ENCODE measurements at places on chromosomes 5 and 9. TPM values are rescaled to one million over a fixed set of nuclear protein-coding genes. Genes with fewer than 3 reads are reported as not detected.

Gene ARL14EPL
- not detected for polyA plus RNA-seq

Gene SLC4A9
- polyA plus RNA-seq, result not detected

Gene BTNL8
- polyA plus RNA-seq, result not detected

Gene C5orf52
- polyA plus RNA-seq, result not detected

Gene SPRY4
- not detected for polyA plus RNA-seq

Gene GABRA1
- not detected for polyA plus RNA-seq

Gene CDH6
- polyA plus RNA-seq, result not detected

Gene POC5
- 19.4 TPM for polyA plus RNA-seq

Gene KIF20A
- polyA plus RNA-seq, result not detected

Measured in immature natural killer cell (primary cell).